CD8-positive, alpha-beta memory T cell (primary cell): ENCODE measurements at places on chromosomes 12 and 14.

GRCh38 chr12:14903386-14904098, 17.9 kb upstream of the MGP start:
- no peak for DNase-seq

- DNase-seq: no peak
Observed at GRCh38 chr12:59404109-59404650, 191.6 kb upstream of the SLC16A7 start.

DNA sequence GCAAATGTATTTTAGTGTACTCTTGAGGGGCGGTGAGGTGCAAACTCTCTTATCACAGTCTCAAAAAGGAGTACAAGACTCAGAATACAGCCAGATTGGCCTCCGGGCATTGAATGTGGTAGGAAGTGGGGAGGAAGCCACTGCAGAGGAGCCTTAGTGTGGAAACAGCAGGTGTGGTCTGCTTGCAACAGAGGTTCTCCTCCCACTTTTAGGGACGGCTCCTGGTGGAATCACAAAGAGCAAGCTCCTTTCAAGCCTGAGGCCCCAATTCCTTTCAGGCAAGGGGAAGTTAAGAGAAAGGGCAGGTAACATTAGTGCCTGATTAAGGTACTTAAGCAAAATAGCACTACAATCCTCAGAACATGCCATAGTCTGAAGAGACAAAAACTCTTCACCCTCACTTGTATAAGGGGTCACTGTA, 23.7 kb upstream of the SLC2A3 start:
- DNase-seq: peak; percentile 29

DNA sequence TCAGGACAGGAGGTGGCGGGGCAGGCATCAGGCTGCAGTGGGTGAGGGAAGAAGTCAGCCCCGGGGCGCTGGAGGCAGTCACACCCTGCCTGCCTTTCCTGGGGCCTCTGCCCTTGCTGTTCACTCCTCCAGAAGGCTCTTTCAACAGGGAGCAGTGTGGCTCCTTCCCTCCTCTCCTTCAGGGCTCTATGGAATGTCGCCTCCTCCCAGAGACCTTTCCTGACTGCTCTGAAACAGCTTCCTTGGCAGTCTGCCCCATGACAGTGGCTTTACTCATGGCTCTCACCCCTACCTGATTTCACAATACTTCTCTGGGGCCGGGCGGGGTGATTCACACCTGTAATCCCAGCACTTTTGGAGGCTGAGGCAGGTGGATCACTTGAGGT, 7.1 kb downstream of the RHOF start:
- DNase-seq: peak; percentile 62

- peak; percentile 83 for DNase-seq
Observed at GRCh38 chr12:2752676-2753371, 41.9 kb upstream of the FKBP4 start.

DNA sequence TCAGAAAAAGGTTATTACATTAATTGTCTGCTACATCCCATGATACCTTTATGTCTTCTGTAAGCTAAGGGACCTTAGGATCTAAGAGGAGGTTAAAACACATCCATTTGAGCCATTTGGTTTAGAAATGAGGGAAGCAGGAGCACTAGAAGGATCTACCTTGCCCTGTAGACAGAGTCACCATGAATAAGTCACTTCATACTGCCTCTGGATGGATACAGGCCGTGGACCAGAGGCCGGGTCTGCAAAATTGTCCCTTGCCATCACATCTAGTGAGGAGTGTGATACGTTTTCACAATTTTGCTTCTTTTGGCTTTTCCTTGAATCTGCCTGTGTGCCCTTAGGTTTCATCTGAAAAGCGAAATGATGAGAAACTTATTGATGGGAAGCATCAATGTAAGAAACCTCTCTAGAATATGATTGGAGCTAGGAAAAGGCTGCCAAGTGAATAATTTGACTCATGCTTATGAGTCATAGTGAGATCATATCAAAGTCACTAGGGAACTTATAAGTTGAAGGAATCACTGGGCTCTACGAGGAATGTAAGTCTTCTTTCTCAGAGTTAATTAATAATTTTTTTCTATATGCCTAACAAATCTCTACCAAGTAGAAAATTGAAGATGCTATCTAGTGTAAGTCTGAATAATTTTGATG, 10.8 kb downstream of the GLRX5 start:
- DNase-seq: no peak

DNA sequence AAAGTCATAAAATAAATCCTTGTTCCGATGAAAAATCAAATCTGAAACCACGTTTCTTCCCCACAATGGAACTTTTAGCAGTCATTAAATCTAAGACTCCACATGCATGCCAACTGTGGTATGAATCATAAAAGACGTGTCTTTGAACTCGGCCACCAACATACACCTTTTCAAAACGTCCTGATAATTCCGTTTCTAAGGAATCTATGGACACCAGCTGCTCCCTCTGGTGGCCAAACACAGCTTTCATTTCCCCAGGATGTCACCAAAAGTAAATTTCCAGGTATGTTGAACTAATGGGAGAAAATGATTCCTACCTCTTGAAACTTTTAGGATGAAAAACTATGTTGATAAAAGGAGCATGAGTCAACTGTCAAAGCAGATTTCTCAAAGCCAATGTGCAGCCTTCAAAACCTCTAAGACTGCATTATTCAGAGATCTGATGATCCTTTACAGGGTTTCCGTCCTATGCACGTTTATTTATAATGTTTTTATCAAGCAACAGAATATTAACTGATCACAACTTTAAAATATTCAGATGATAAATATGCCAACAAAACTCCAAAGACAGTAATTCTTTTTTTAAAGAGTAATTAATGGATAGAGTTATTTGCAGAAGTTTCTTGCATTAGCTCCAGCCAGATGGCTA, 96.2 kb downstream of the CIT start:
- no peak for DNase-seq
